Activated T-helper 2 cell treated with anti-CD3 and anti-CD28 coated beads, Interferon-gamma antibody, Interleukin-2, Interleukin-4, amounts not matched to agents 10 μg/mL and 5 μg/mL and 100 μg/mL, durations not matched to agents 14 hours and 24 hours and 36 hours (primary cell): ENCODE measurements at places on chromosomes 1 and 21. TPM values are rescaled to one million over a fixed set of nuclear protein-coding genes. Genes with fewer than 3 reads are reported as not detected.

DNA sequence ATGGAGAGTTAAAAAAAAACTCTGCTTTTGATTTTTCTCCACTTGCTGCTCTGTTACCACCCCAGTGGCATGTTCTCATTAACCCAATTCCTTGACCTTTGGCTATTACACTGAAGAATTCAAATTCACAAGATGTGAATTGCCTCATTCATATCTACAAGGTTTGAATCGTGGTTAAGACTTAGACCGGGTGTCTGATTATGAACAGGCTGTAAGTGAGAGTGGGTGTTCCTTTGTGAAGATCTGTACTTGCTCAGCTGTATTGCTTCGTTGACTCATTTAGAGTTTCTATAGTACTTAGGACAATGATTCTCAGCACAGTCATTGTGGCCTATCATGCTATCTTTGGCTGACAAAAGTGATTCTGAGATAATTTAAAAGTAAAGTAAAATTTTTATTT is 36.4 kb downstream of the DNM3 start:
- no peak for DNase-seq

- DNase-seq: no peak
Observed at GRCh38 chr1:248824701-248825100, 1.0 kb downstream of the SH3BP5L start.

GRCh38 chr1:88708011-88708410 is 23.9 kb downstream of the PKN2 start:
- no peak for DNase-seq

DNA sequence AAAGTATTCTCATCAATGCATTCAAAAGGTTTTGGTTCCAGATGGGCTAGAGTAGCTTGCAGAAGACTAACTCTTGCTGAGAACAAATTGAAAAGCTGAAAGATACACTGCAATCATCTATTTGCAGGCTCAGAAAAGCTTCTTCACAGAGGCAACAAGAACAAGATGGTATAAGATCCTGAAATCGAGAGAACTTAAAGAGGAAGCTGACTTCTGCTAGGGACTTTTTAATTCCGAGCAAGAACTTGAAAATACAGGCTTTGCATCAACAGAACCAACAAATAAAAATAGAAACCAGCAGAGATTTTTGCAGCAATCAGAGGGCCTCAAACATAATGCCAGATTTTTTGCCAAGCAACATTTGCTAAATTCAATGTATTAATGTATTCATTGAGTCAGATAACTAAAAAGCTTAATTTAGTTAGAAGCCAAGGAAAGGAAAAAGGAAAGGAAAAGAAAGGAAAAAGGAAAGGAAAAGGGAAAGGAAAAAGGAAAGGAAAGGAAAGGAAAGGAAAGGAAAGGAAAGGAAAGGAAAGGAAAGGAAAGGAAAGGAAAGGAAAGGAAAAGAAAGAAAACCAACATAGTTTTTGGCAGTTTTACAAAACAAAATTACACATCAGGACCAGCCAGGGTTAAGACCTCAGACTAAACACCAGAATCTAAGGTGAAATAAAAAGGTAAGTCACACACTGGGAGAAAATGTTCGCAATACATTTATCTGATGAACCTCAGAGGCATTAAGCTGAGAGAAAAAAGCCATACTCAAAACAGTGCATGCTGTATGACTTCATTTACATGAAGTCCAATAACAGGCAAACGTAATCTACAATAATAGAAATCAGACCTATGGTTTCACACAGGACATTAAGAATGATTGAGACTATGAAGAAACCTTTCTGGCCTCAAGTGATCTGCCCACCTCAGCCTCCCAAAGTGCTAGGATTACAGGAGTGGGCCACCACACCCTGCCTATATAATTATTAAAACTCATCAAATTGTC is 42.6 kb downstream of the FAF1 start:
- no peak for DNase-seq

DNA sequence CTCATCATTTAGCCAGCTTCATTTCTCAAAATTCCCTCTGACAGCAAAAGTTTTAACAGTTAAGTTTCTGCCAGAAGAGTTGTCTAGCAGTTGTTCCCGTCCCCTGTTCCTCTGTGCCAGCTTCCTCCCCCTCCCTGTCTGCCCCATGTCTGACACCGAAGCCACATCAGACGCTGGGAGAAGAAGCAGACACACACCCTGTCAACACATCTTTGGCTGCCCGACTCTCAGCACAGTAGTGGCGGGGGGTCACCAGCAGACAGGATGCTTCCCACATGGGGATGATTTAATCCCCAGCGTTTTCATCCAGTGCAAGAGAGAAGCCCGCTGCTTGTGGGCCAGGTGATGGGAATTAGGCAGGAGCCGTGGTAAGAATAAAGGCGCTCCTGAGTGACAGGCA is 379.4 kb upstream of the RUNX1 start:
- no peak for DNase-seq

DNA sequence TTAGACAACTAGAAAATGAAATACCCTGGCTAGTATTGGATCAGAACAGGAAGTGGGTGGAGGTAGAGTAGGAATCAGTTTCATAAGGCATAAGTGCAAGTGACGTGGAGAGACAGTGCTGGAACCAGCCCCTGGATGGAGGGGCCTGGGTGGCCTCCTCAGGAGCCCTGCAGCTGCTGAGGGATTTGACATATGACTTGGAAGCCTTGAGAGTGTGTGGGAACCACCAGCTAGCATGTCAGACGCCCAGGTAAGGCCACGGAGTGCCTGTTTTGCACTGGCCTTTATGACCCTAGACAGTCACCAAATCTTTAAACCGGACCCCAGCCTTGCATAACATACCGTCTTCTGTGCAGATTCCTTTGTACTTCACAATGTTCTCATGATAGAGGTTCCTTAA is 94.4 kb downstream of the RAVER2 start:
- DNase-seq: no peak

- DNase-seq: no peak
Observed at GRCh38 chr1:219871427-219872057, 56.8 kb downstream of the SLC30A10 start.

GRCh38 chr1:1703796-1704195 is 11.2 kb upstream of the SLC35E2B start:
- DNase-seq: no peak

Gene TSPAN1
- total RNA-seq: 0.46 TPM in 1 of 2 replicates, not detected in the other

Gene LPAR3
- 0.11 TPM in 1 of 2 replicates, not detected in the other for total RNA-seq

Gene TRABD2B
- not detected in 2 replicates for total RNA-seq

Gene VSIG8
- not detected in 2 replicates for total RNA-seq

Gene PDZK1
- 0.21 TPM in 1 of 2 replicates, not detected in the other for total RNA-seq
